ENCODE measurements at places on chromosomes 3 and 15. TPM values are rescaled to one million over a fixed set of nuclear protein-coding genes. Genes with fewer than 3 reads are reported as not detected.

GRCh38 chr15:100163961-100164360 lies 177.8 kb downstream of the ADAMTS17 start:
- no peak for DNase-seq

GOLGA8R gene
- 2.8 TPM for total RNA-seq

DNA sequence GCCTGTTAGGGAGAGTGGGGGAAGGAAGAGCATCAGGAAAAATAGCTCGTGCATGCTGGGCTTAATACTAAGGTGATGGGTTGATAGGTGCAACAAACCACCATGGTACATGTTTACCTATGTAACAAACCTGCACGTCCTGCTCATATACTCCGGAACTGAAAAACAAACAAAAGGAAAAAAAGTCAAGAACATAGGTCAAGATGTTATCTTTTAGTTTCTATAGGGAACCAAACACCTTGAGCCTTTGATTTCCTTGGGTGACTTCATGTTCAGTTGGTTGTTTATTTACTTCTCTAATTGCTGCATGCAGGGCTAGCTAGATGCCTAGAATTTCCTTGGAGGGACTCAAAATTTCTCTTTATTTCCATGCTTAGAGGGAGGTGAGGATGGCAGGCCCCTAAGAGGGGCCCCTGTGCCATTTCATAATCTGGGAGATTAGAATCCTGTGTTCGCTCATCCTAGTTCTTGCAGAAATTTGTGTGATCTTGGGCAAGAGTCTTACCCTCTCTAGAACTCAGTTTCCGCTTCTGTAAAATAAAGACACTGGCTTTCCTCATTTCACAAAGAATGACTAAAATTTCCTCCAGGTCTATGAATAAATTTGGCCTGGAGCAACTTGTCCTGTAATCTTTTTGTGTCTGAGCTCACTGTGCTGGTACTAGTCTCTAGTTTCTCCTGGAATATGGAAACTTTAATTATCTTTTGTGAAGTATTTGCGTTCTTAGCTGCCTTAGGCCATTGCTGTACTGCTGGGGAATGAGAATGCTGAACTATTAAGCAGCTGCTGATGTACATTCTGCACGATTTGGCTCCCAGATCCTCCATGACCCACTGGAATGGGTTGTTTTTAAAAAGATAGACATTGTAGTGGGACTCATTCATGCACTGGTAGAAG lies 457.5 kb downstream of the EDEM1 start:
- no peak for DNase-seq

FBXW12 gene
- not detected for total RNA-seq

PLSCR2 gene
- not detected for total RNA-seq

DNA sequence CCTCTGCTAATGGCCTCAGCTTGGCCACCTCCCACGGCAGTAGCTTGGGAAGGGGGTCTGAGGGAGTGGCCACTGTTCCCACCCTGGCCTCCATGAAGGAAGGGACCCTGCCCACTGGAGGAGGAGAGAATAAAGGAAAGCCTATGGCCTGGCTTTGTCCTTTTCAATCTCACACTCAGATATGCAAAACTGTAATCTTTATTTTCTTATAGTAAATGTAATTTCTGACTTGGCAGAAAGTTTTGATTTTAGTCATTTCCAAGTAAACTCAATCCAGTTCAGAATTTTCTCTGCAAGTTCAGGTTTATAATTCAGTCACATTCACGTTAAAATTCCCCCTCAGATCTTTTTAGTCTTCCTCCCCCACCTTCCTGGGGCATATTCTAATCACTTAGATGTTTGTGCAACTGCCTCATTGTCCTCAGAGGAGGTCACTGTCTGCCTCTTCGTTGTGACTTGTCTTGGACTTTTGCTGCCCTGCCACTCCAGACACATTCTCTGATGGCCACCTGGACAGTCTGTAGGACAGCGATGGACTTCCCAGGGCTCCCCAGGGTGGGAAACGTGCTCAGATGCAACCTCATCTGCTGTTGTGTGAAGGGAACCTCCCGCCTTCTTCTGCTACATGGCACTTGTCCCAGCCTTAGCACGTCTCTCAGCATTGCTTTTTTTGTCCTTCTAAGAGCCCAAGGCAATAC lies 222.8 kb upstream of the TBL1XR1 start:
- no peak for DNase-seq
